ENCODE measurements at places on chromosomes 12 and 14.

DNA sequence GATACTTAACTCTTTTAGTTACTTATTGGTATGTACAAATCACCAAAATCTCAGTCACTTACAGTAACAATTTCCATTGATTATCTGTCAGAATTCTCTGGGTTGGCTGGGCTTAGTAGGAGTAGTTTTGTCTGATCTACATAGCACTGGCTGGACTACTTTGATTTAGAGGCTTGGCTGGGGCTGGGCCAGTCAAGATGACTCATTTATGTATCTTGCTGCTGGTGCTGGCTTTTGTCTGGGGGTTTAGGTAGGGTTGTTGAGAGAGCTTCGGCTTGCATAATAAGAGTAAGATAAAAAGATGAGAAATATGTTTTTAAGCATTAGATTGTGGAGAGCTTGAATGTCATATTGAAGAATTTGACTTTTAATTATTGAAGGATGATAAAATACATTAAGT lies 1093.7 kb downstream of the SLC6A15 start:
- peak; percentile 40 for DNase-seq

- no peak for DNase-seq
Observed at GRCh38 chr14:68656452-68656851, 136.4 kb downstream of the ZFP36L1 start.

GRCh38 chr14:24846261-24846660 lies 203.7 kb downstream of the STXBP6 start:
- DNase-seq, result no peak

GRCh38 chr14:101395779-101396178 lies 165.5 kb upstream of the DIO3 start:
- DNase-seq, result no peak

- DNase-seq, result no peak
Observed at GRCh38 chr12:63450816-63451215, 217.5 kb downstream of the DPY19L2 start.

DNA sequence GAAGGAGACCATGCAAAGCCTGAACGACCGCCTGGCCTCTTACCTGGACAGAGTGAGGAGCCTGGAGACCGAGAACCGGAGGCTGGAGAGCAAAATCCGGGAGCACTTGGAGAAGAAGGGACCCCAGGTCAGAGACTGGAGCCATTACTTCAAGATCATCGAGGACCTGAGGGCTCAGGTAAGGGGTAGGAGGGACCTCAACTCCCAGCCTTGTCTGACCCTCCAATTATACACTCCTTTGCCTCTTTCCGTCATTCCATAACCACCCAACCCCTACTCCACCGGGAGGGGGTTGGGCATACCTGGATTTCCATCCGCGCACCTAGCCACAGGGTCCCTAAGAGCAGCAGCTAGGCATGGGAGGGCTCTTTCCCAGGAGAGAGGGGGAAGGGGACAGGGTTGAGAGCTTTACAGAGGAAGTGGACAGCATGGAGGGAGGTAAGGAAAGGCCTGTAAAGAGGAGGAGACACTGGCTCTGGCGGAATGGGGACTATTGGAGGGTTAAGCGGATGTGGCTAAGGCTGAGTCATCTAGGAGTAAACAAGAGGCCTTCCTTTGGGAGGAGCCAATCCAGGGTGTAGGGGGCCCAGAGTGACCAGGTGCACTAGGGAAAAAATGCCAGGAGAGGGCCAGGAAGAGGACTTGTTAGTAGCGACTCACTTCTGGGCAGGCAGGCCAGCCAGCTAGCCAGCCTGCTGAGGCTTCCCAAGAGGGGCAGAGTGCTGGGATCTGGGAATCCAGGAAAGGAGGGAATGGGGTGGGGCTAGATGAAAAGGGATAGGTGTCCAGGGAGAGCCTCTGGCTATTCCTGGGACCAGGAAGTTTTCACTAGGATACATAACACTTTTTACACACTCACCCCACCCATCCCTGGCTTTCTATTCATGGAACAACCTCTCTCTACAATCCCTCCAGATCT lies 754 bp downstream of the KRT18 start:
- peak; percentile 82 for DNase-seq

DNA sequence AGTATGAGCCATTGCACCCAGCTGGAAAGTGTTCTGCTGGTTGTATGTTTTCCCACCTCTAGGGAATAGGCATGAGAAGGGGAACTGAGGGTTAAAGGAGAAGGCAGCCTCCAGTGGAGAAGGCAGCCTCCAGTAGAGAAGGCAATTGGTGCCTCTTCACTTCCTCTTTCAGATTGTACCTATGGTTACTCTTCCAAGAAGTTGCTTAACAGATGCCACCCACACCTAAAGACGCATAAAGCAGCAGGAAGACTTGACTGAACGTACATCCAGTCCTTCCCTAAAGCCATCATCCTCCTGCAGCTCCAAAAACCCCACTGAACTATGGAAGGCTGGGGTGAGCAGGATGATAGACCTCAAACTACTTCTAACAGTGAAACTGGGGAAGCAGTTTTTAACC lies 13.1 kb downstream of the DPF3 start:
- no peak for DNase-seq

- DNase-seq, result peak; percentile 93
Observed at GRCh38 chr12:122062832-122063693, 15.5 kb upstream of the MLXIP start.

DNA sequence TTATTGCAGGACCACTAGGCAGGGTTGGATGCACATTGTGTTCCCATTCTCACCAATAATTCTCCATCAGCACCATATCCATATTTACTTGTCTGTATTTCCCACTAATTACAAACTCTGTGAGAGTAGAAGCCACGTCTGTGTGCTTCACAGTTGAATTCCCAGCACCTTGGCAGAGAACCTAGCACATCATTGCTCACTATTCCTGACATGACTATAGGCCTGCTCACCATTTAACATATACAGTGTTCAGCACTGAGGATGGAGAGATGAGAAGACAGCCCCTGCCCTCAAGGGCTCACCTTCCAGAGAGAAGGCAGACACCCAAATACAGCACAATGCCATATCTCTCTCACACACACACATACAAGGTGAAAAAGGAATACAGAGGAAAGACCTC lies 5.0 kb downstream of the DAD1 start:
- no peak for DNase-seq

DNA sequence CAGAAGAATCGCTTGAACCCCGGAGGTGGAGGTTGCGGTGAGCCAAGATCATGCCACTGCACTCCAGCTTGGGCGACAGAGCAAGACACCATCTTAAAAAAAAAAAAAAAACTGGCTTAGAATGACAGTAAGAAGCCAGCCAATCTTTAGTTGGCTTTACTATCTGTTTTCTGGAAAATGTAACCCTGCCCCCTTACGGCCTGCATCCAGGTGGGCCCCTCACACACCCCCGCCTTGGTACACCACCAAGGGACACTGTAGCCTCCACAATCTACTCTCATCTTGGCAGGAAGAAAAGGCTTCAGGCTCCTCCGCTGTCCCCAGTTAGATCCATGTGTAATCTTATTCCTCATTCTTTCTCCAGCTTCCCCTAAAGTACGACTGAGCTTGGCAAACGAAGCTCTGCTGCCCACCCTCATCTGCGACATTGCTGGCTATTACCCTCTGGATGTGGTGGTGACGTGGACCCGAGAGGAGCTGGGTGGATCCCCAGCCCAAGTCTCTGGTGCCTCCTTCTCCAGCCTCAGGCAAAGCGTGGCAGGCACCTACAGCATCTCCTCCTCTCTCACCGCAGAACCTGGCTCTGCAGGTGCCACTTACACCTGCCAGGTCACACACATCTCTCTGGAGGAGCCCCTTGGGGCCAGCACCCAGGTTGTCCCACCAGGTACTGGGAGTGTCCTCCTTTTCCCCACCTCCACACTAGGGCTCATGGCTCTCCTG lies 6.6 kb downstream of the TAPBPL start:
- DNase-seq, result no peak

Measured in fibroblast of skin of back (primary cell).